Liver (tissue), 10 donors: ENCODE measurements at places on chromosomes 11 and 22. TPM values are rescaled to one million over a fixed set of nuclear protein-coding genes. Genes with fewer than 3 reads are reported as not detected.

KCNQ1 gene
- total RNA-seq, result 2.2 TPM

DNA sequence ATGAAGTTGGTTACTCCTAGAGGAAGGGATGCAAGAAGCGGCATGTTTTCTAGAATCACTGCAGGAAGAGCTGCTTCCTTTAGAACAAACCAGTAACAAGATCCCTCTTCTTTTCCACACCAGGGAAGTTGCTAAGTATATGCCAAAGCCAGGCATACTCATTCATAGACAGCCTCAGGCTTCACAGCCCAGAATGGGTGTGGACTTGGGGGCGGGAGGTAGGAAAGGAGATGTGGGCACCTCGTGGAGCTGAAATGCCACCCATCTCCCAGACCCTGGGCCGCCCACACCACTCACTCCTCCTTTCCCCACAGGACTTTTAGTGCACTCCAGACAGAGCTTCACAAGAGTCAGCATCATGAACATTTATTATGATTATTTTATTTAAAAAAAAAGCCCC, 16.0 kb upstream of the TMEM121B start:
- H3K27me3 ChIP-seq, result no peaks in the 10 kb centered on the region
- peaks cover 34% of the 10 kb centered on the region for H3K36me3 ChIP-seq
- H3K4me1 ChIP-seq, result no peaks in the 10 kb centered on the region
- no peak for DNase-seq

- no peak overlapping the region for H3K4me3 ChIP-seq
- no peaks in the 10 kb centered on the region for H3K27me3 ChIP-seq
- no peak for DNase-seq
- H3K27ac ChIP-seq, result no peak overlapping the region
- H3K4me1 ChIP-seq, result no peaks in the 10 kb centered on the region
Observed at GRCh38 chr11:36364551-36365325, 68.7 kb downstream of the PRR5L start.

- DNase-seq, result no peak
- no peaks in the 10 kb centered on the region for H3K4me1 ChIP-seq
- H3K27ac ChIP-seq, result no peak overlapping the region
- no peaks in the 10 kb centered on the region for H3K36me3 ChIP-seq
- H3K4me3 ChIP-seq, result no peak overlapping the region
Observed at GRCh38 chr11:132361011-132361550, 990.7 kb downstream of the NTM start.
